Stimulated activated CD4-positive, alpha-beta T cell treated with anti-CD3 and anti-CD28 coated beads, Interleukin-12 subunit alpha, Interleukin-12 subunit beta, amount 100 ng/mL, for 48 hours (primary cell): ENCODE measurements at places on chromosomes 6 and 20.

GRCh38 chr6:32164295-32164694 is at the start of gene EGFL8:
TSS of gene EGFL8 (plus strand) at chr6:32164595. CDS start at chr6:32166166, 1,571 bp downstream.
- no peak for DNase-seq

GRCh38 chr6:124800222-124800621 is 162.0 kb upstream of the RNF217 start:
- DNase-seq: no peak

- no peak for DNase-seq
These were observed 523 bp downstream of the CPXM1 start for GRCh38 chr20:2799688-2800520.

GRCh38 chr6:159540152-159540551 is 152.9 kb downstream of the SOD2 start:
- DNase-seq: no peak

DNA sequence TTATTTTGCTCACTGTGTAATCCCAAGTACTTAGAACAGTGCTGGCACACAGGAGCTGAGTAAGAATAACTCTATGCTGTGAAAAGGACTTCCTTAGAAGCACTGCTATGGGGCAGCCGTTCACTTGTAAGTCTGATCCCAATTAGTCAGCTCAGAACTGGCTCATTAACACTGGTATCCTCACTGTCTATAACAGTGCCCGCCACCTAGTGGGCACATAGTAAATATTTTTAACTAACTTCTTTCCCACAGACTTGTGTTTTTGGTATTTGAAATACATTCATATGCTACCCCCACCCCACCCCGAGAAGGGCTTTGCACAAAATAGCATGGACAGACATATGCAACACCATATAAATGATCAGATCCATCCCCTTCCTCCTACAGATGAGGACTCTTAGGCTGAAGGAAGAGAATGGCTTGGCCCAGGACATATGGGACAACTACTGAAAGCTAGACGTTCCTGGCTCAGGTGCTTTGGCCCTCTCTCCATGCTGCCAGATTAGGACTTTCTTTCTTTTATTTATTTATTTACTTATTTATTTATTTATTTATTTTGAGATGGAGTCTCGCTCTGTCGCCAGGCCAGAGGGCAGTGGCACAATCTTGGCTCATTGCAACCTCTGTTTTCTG is 47.1 kb downstream of the DST start:
- DNase-seq: peak; percentile 30

DNA sequence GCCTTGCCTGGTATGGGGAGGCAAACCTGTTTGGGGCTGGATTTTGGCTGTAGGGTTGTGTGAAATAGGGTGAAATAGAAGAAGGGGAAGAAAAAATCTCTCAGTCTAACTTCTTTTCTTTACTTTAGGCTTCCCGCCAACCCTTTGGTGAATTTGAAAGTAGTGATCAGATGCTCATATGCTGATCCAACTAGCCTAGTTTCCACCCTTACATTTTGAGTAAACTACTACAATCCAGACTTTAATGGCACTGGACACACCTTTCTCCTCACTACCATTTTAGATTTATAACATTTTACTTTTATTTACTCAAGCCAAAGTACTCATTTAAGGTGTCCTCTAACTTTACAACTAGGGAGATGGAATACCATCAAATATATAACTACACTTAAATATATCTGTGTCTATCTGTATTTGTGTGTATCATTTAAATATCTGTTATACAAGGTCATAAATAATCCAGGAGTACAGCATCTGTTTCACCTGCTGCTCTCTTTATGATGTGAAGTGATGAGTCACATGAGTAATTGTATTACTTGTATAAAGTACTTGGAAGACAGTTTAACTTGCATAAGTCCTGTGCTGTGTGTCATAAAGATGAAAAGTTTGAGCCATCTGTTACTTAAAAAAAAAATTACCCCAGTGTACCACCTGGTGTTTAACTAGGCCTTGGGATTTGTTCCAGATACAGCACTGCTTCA is 172.1 kb downstream of the CDKAL1 start:
- DNase-seq: no peak

DNA sequence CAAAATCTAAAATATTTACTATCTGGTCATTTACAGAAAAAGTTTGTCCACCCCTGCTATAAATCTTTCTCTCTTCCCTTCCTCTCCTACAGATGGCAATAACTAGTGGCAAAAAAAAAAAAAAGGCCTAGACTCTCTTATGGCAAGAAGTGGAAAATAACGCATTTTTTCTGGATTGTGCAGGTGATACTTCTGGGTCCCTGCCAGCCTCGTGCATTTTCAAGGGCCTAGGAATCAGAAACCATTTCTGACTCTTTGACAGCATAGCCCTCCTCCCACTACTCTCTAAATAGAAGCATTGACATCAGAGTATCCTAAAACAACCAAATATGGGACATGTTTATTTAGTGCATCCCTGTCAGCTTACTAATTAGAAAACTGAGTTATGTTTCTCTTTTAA is 251.0 kb downstream of the KHDC1L start:
- DNase-seq: no peak

DNA sequence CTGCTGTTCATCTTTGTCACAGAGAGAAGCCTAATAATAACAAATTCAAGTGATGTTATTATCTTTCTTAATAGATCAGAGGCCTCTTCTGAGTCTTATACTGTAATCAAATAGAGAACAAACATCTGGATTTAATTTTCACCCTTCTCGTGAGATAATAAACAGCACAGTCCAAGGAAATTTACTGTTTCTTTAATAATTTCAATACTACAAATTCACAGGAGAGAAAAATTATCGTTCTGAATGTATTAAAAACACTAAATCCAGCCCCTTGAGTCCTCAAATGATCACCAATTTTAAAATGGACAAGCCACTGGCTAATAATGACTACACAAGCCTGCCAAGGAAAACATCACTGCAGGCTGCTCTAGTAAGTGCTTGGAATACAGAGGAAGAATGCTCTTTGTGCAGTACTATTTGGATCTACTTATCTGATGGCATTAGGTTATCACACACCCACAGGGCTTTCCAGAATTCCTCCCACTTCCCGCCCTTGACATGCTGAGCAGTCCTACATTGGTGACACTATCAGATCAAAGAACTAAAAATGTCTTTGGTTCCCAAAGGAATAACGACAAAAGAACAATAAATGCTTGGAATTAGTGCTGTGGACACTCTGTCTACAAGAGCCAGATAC is 38.1 kb downstream of the SYNE1 start:
- DNase-seq: no peak

- no peak for DNase-seq
These were observed 103.4 kb upstream of the FRMD1 start for GRCh38 chr6:168182366-168182765.

- no peak for DNase-seq
These were observed 21.0 kb upstream of the NOL4L start for GRCh38 chr20:32606107-32606506.

GRCh38 chr6:44297063-44298038 is 15.8 kb downstream of the AARS2 start:
- peak; percentile 21 for DNase-seq

- no peak for DNase-seq
These were observed 99.6 kb upstream of the HMGCLL1 start for GRCh38 chr6:55678330-55679224.

DNA sequence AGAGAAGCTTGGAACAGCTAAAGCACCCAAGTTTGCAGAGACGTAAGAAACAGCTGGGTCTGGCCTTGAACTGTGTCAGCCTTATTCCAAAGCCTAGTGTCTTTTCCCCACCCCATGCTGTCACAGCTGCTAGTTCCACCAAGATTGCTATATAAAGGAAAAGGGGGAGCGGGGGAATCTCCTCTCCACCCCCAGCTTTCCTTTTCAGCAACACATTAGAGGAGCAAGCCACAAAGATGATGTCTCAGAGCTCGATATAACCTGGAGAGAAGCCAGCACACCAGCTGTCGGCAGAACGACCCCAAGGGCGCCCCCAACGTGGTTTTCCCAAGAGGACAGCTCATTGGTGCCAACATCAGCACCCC is 36.5 kb downstream of the ATP9A start:
- DNase-seq: no peak

DNA sequence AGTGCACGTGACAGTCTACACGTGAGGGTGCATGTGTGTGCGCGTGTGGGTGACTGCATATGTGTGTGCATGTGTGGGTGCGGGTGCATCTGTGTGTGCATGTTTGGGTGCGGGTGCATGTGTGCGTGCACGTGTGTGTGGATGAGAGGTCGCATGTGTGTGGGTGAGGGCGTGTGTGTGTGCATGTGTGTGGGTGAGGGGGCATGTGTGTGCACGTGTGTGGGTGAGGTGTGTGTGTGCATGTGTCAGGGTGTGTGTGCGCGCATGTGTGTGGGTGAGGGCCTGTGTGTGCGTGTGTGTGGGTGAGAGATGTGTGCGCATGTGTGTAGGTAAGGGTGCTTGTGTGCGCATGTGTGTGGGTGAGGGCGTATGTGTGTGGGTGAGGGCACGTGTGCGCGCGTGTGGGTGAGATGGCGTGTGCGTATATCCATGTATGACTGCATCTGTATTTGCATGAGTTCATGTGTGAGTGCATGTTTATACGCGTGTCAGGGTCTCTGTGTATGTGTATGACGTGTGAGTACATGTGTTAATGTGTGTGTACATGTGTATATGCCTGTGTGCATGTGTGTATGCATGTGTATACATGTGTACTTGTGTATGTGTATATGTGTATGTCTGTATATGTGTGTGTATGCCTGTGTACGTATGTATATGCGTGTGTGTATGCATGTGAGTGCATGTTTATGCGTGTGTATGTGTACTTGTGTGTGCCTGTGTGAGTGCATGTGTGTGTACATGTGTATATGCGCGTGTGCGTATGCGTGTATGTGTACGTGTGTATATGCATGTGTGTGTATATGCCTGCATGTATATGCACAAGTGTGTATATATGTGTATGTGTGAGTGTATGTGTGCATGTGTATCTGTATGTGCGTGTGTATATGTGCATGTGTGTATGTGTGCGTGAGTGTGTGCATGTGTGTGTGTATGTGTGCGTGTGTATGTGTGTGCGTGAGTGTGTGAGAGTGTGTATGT is 4.1 kb upstream of the LIME1 start:
- no peak for DNase-seq

GRCh38 chr6:39451831-39452230 is 129.3 kb upstream of the KCNK16 start:
- DNase-seq: no peak

- DNase-seq: no peak
These were observed 100.3 kb upstream of the MPC1 start for GRCh38 chr6:166483026-166483425.

DNA sequence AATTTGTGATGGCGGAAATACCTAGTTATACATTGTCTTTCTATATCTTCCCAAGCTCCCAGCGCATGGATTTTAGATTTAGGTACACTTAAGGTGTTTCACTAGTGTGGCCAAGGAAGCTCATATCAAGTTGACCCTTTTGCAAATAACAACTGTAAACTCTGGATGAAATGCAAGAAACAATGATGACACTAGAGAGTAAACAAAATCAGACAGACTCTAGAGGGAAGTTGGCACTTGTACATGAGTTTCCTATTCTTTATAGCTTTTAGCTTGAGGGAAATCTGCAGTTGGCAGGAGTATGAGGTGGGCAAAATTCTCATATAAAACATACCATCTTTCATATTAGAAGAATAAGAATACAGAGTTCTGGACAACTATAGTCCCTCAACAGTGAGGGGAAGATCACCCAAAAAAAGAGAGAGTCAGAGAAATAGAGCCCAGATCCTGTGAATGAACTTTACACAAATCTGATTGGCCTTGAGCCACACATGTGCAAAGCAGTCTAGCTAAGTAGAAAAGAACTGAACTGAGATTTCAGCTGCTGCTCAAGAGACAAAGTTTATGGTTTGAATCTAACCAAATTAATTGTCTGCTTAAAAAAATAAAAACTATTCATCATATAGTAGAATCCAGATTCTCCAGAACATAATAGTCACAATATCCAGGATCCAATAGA is 26.1 kb downstream of the TXLNB start:
- DNase-seq: no peak

DNA sequence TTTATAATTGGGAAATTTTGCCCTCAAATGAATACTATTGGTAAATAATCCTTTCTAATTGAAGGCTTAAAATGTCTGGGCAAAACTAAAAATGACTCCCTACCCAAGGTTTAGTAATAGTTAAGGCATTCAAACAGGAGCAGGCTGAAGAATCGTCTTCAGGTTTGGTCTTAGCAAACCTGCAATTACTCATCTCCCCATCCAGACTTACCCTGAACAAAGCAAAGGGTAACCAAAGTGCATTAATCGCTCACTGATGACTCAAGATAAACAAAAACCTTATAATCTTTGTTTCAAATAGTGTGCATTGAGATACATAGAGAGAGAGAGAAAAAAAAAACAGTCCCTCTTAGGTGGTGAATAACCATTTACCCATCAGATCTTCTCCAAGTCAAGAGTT is 225.5 kb downstream of the BMP2 start:
- DNase-seq: no peak

- peak; percentile 45 for DNase-seq
These were observed 53.5 kb upstream of the BTN3A2 start for GRCh38 chr6:26311385-26312095.

- no peak for DNase-seq
These were observed 9.0 kb upstream of the AFDN start for GRCh38 chr6:167817729-167818128.

- no peak for DNase-seq
These were observed 467.1 kb upstream of the RNF217 start for GRCh38 chr6:124494956-124495664.

GRCh38 chr6:24079076-24079475 is 46.9 kb upstream of the NRSN1 start:
- DNase-seq: no peak

- DNase-seq: no peak
These were observed 244.8 kb upstream of the UFL1 start for GRCh38 chr6:96276856-96277255.

- no peak for DNase-seq
These were observed 77.5 kb upstream of the BEND3 start for GRCh38 chr6:107192830-107193229.

GRCh38 chr20:44691424-44692423 is 23.4 kb upstream of the CCN5 start:
- DNase-seq: no peak

DNA sequence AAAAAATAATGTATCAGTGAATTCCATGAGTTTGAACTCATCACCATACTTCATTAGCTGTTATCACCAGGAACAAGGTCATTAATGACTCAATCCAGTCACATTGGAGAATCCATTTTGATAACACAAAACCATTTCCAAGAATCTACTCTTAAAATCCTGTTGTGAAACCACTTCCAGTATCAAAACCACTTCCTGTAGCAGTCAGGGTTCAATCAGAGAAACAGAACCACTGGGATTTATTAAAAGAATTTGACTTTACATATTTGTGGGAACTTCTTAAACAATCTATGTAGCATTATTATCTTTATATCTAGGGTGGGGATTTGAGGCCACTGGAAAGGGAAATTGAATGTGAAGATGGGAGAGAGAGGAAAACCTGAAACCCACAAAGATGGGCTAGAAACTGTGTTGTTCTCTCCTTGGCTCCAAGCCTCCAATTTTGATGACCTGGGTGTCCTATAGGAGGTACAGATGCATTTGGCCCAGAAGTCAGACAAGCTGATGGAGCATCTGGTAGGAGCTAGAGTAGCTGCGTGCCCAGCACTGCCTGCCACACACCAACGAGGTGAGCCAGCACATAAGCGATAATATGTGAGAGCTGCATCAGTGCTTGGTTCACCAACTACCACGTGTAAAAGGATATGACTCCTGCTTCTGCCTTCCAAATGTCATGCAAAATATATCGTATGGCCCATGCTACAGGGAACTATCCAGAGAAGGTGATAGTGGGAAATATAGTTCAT is 117.0 kb downstream of the TMEM200A start:
- DNase-seq: no peak

GRCh38 chr20:62415354-62416111 is 8.4 kb upstream of the CABLES2 start:
- DNase-seq: no peak

- DNase-seq: no peak
These were observed 2.8 kb upstream of the FOXC1 start for GRCh38 chr6:1606780-1607515.
